ENCODE measurements at places on chromosomes 2 and 18. TPM values are rescaled to one million over a fixed set of nuclear protein-coding genes. Genes with fewer than 3 reads are reported as not detected.

DNA sequence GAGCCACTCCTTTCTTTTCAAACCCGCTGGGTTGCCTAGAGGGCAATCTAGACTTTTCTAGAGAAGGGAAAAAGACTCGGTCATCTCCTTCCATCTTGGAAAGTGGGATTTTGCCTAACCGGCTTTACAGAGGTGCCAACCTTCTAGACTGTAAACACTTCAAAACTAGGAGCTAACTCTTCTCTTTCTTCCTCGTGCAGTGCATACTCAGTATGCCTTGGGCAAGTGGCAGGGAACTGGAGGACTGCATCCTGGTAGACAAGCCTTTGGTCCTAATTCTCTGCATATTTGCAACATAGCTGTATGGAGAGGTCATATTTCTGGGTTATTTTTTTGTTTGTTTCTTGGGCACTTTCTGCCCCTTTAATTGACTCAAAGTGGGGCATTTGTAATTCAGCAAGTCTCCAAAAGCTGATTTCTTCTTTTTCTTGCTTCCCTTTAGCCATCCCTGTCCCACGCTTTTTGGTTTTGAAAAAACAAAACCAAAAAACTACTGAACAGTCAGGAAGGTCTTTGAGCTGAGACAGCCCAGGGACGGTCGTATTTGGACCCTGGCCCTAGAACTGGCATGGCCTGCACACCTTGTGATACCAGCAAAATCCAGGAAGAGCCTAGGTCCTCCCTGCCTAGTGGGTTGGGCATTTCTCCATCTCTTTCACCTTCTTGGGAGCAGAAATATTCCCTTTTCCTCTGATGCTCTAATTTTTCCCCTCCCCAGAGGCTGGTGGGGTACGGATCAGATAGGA, 5.8 kb upstream of the GATA6 start:
- DNase-seq: no peak

- no peak for DNase-seq
Measured at GRCh38 chr2:39530411-39530866, 93.4 kb upstream of the MAP4K3 start.

GRCh38 chr2:133439565-133439920, 128.7 kb downstream of the NCKAP5 start:
- no peak for DNase-seq

- DNase-seq: peak; percentile 42
Measured at GRCh38 chr18:45384137-45384961, 230.9 kb upstream of the SLC14A2 start.

DNA sequence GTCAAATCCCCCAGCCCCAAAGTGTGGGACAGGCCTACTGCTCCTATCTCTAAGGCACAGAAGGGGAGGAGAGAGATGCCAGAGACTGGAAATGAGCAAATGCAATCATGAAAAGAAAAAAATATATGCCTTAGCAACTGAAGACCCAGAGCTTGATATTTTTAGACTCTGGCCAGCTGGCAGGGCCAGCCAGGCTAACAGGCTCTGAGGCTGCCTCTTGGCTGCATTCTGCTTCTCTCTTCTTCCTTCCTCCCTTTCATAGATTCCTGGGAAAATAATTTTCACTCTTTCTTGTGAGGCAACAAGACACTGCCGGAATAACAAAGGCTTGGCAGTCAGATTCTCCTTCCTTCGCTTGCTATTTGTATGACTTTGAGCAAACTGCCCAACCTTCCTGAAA, 209.1 kb downstream of the RAD51AP2 start:
- DNase-seq: no peak

DNA sequence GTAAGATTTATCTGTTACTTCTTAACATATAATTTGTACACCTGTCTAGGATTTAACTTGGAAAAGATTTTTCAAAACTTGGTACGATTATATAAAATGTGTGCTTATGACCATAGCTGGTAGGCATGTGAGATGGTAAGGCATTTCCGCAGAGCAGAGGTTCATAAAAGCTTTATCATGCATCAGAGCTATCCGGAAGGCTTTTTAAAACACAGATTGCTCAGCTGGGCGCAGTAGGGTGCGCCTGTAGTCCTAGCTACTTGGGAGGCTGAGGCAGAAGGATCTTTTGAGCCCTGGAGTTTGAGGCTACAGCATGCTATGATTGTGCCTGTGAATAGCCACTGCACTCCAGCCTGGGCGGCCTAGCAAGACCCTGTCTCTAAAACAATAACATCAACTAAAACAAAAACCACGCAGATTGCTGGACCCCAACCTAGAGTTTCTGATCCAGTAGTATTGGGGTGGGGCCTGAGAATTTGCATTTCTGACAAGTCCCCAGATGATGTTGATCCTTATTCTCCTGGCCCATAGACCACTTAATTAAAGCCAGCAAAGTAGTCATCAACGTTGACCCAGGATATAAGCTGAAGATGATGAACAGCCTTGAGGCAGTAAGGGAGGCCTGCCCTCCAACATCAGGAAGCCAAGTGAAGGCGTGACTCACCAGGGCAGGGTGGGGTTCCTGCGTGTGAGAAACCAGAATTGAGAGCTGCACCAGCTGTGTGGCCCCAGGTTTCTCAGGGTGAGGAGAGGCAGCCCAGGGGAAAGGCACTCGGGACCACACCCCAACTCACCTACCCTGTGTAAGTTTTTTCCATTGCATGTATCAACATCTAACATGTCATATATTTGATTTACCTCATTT, 21.6 kb upstream of the SLC20A1 start:
- DNase-seq: peak; percentile 35

DNA sequence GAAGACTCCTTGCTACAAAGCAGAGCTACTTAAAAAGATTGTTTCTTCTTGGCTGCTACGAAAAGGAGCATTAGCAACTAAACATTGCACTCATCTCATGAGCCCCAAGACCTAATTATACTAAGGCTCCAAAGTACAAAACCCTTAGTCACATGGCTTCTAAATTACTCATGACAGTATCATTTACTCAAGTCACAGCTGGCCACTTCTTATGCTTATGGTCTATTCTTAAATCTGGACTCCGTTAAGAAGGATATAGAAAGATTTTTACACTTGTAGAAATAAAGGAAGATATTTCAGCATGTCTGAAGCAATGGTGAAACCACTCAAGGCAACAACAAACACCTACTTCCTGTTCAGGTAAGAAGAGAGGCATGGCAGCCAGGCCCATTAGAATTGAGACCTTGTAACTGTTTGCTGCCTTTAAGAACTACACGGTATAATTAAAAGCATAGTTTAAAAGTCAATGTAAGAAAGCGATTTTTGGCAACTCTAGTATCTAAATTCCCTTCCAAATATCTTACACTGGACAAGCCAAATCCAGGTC, 12.7 kb downstream of the ANKRD44 start:
- DNase-seq: no peak

DNA sequence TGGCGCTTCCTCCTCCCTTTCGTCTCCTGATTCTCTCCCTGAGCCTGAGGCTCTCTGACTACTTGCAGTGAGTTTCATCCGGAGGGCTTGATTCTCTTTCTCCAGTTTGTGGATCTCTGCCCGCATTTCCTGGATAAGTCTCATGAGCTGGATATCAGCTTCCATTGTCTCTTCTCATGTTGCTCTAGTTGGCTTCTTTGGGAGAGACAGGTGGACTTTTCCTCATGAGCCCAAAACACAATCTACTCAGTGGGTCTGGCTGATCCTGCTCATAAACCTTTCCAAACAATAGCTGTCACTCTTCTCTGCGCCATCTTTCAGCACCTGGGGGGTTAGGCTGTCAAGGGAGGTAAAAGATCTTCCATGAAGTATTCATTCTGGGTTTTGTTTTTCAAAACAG, at the start of gene CCDC195:
Gene CCDC195 (minus strand): TSS at position 165 of the 400 bp plus-strand sequence. CDS start 0 bp downstream, at position 165.
- no peak for DNase-seq

DNA sequence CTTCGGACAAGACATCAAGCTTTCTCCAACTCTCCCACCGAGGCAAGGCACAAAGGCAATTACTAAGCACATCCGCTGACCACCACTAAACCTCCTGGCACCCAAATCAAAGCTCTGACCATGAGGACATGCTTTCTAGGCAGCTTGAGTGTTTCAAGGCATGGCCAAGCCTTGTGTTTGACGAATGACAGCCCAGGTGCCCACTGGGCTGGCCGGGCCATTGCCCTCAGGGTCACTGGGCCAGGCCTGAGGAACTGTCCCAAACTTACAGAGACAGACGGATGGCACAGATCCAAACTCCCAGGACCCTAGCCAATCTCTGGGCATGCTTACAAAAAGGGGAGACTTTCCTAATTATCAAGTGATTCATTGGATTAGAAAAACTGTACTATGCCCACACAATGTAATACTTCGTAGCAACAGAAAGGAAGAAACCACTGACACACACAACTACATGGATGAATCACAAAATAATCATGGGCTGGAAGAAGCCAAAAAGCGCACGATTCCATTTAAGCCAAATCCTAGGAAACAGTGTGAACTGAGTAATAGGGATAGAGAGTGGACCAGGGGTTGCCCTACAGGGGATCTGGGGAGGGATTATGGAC, 20.2 kb downstream of the CRACDL start:
- no peak for DNase-seq

- DNase-seq: no peak
Measured at GRCh38 chr2:231785822-231786176, 446 bp upstream of the COPS7B start.

- DNase-seq: no peak
Measured at GRCh38 chr2:74146929-74147726, 584 bp downstream of the BOLA3 start.

The GCG gene
- not detected for total RNA-seq

The M1AP gene
- total RNA-seq: not detected

The SRD5A2 gene
- total RNA-seq: not detected

The COL6A3 gene
- total RNA-seq: 59.5 TPM

All from left ventricle myocardium superior (tissue), 1 donor.